Thoracic aorta (tissue), 2 donors: ENCODE measurements at places on chromosomes 3 and 15. TPM values are rescaled to one million over a fixed set of nuclear protein-coding genes. Genes with fewer than 3 reads are reported as not detected.

Gene ANKRD63
- not detected for total RNA-seq

Gene P2RY14
- 2.5 TPM for total RNA-seq

Gene RHOV
- total RNA-seq, result not detected

Gene VEPH1
- total RNA-seq, result not detected

Gene SPESP1
- total RNA-seq, result 2.7 TPM

Gene VGLL3
- total RNA-seq, result 80.0 TPM

Gene ACTC1
- total RNA-seq, result 47.7 TPM

Gene MAGI1
- total RNA-seq, result 48.2 TPM

Gene PLSCR5
- not detected for total RNA-seq

Gene GABRG3
- not detected for total RNA-seq

Gene RETNLB
- total RNA-seq, result not detected

Gene WDR93
- not detected for total RNA-seq

Gene IL20RB
- total RNA-seq, result 0.71 TPM

Gene INAFM2
- 79.2 TPM for total RNA-seq

Gene NOX5
- 0.92 TPM for total RNA-seq

Gene PARP9
- 31.8 TPM for total RNA-seq

Gene PDE12
- 20.6 TPM for total RNA-seq

Gene KBTBD13
- total RNA-seq, result 3.1 TPM

Gene TUSC7
- not detected for total RNA-seq

DNA sequence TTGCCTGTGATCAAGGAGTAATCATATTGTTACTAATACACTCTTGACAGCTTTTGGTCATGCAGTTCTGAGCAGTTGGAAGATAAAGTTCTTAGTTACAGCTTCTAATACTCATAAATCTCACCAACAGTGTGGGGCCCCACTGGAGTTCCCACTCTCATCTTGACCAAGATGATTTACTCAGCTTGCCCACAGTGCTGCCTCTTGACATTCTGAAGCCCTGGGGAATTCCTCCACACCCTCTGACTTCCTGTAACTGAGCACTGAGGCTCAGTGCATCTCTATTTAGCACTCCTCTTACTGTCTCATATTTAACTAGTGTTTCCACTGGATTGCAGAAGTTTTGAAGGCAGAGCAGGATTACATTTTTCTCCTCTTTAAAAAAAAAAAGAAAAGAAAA lies 1.9 kb upstream of the ARL6IP5 start:
- H3K27me3 ChIP-seq, result no peaks in the 10 kb centered on the region
- H3K36me3 ChIP-seq, result no peaks in the 10 kb centered on the region
- H3K4me1 ChIP-seq, result peaks cover 38% of the 10 kb centered on the region
- DNase-seq, result no peak
- peak overlapping the region; percentile 96 for H3K27ac ChIP-seq
- no peak overlapping the region for H3K4me3 ChIP-seq

GRCh38 chr15:90497376-90497775 lies 32.3 kb upstream of the CRTC3 start:
- H3K4me3 ChIP-seq, result no peak overlapping the region
- no peak overlapping the region for H3K27ac ChIP-seq
- H3K36me3 ChIP-seq, result peaks cover 57% of the 10 kb centered on the region
- H3K4me1 ChIP-seq, result no peaks in the 10 kb centered on the region
- DNase-seq, result no peak

GRCh38 chr3:30656624-30657141 lies 50.3 kb downstream of the TGFBR2 start:
- no peak overlapping the region for H3K4me3 ChIP-seq
- no peak for DNase-seq
- H3K27me3 ChIP-seq, result no peaks in the 10 kb centered on the region
- H3K27ac ChIP-seq, result peak overlapping the region; percentile 81

DNA sequence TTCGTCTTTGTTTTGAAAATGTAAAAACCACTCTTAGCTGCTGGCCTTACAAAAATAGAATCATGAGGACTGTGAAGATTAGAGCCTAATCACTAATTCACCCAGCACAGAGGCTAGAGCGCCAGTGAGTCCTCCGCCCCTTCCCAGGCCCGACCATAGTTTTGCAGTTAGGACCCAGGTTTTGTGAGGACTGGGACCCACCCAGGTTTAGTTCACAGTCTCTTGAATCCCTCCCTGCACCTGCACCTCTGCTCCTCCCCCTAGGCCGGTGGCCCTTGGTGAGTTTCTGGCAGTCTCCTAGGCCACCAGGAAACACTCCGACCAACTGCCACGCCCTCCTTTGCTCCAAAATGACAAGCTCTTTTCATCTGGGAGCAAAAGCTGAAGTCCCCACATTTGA lies 136.0 kb upstream of the CCDC54 start:
- peaks cover 51% of the 10 kb centered on the region for H3K4me1 ChIP-seq
- DNase-seq, result no peak
- H3K27ac ChIP-seq, result no peak overlapping the region
- no peaks in the 10 kb centered on the region for H3K36me3 ChIP-seq
- H3K4me3 ChIP-seq, result peak overlapping the region; percentile 95
- no peaks in the 10 kb centered on the region for H3K27me3 ChIP-seq

DNA sequence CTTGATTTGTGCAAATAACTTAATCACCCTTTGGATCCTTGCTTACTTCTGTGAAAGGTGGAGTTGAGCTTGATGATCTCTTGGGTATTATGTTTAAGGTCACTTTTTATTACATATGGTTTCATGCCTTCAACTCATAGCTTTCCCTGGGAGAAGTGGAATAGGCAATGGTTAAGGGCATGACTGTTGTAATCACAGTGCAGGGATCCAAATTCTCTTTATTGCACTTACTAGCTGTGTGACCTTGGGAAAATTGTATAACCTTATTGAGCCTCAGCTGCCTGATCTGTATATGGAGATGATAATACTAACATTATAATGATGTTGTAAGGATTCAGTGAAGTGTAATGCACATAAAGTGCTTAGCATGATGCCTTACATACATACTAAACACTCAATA lies 59.1 kb downstream of the PLCL2 start:
- no peak overlapping the region for H3K27ac ChIP-seq
- no peak overlapping the region for H3K4me3 ChIP-seq
- DNase-seq, result no peak
- peaks cover 20% of the 10 kb centered on the region for H3K4me1 ChIP-seq

DNA sequence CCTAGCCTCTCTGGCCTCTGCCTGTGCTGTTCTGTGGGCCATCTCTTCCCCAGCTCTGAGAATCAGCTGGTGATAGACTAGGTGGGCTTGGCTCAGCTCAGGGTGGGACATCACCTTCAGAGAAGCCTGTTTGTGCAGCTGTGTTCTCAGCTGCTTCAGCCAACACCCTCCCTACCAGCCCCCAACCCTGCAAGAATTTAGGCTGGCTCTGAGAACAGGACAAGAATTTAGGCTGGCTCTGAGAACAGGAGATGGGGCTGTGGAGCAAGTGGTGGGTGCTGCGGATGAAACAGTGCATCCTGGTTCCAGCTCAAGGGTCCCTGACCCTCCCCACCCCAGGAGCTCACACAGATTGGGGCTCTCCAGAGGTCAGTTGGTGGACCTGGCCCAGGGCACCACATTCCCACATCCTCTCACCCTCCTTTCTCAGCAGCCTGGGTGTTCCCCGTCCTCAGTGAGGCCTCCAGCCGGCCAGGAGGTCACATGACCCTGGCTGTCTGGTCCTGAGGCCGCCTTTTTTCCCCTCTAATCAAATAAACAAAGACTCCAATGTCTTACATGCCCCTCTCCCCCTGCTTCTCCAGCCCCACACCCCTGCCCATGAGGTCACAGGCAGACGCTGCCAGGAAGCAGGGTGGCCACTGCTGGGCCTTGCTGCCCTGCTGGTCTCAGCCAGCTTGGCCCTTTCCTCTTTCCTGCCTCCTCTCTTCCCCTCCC lies 14.9 kb downstream of the PLEKHO2 start:
- H3K27ac ChIP-seq, result peak overlapping the region; percentile 86
- no peaks in the 10 kb centered on the region for H3K27me3 ChIP-seq
- peaks cover 27% of the 10 kb centered on the region for H3K36me3 ChIP-seq
- H3K4me1 ChIP-seq, result peaks cover 57% of the 10 kb centered on the region

DNA sequence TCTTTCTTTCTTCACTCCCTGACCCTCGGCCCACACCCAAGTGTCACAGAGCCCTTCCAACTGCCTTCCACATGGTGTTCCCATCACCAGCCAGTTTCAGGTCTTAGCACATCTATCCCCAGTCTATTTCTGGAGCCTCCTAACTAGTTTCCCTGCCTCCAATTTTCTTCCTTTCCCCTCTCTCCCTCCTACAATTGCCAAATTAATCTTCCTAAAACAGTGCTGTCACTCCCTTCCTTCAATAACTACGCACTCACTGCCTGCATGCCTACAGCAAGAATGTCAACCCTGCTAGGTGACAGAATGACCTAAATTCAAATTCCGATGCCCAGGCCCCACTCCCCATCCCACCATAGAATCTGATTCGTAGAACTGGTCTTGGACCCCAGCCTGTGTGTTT lies 36.1 kb upstream of the CA12 start:
- no peak overlapping the region for H3K4me3 ChIP-seq
- no peaks in the 10 kb centered on the region for H3K36me3 ChIP-seq
- H3K27ac ChIP-seq, result no peak overlapping the region
- no peak for DNase-seq
- H3K4me1 ChIP-seq, result no peaks in the 10 kb centered on the region

- H3K27me3 ChIP-seq, result no peaks in the 10 kb centered on the region
- H3K4me3 ChIP-seq, result no peak overlapping the region
- H3K27ac ChIP-seq, result no peak overlapping the region
- DNase-seq, result no peak
- H3K36me3 ChIP-seq, result peaks cover 18% of the 10 kb centered on the region
- peaks cover 16% of the 10 kb centered on the region for H3K4me1 ChIP-seq
These were observed 5.2 kb downstream of the GLB1 start for GRCh38 chr3:33091746-33092145.

- H3K27me3 ChIP-seq, result no peaks in the 10 kb centered on the region
- DNase-seq, result no peak
- peaks cover 11% of the 10 kb centered on the region for H3K4me1 ChIP-seq
- no peak overlapping the region for H3K27ac ChIP-seq
- H3K36me3 ChIP-seq, result no peaks in the 10 kb centered on the region
These were observed 138.7 kb upstream of the TGFBR2 start for GRCh38 chr3:30467596-30468238.

GRCh38 chr3:172153335-172153861 lies 114.0 kb downstream of the FNDC3B start:
- H3K4me1 ChIP-seq, result peaks cover 77% of the 10 kb centered on the region
- H3K36me3 ChIP-seq, result no peaks in the 10 kb centered on the region
- H3K27me3 ChIP-seq, result no peaks in the 10 kb centered on the region
- H3K27ac ChIP-seq, result peak overlapping the region; percentile 85
- peak overlapping the region; percentile 45 for H3K4me3 ChIP-seq

GRCh38 chr3:134352031-134352671 lies 22.1 kb downstream of the AMOTL2 start:
- peak overlapping the region; percentile 26 for H3K27ac ChIP-seq
- H3K4me1 ChIP-seq, result peaks cover 59% of the 10 kb centered on the region
- no peak overlapping the region for H3K4me3 ChIP-seq
- DNase-seq, result no peak

DNA sequence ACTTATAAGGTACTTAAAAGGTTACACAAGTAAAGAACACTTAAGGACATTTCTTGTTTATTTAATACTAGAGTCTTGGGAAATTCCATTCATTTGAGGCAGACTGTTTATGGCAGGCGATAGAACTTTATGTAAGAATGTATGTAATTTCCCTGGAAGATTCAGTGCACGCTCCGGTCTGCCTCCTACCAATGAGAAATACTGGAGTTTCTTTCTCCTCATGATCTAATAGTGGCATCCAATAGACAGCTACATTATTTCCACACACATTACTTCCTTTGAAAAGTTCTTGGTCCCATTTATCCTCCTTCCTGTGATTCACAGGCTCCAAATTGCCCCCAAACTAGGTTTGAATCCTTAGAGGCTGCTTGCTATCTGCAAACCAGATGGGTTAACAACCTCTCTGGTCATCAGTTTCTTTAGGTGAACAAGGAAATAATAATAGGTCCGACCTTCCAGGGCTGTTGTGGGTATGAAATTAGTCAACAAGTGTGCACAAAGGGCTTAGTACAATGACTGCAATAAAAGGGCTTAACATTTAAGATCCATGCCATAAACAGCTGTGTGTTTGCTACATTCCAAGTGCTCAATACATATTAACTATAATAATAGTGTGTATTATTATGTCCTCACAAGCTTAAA lies 30.7 kb downstream of the EIF4E3 start:
- H3K4me1 ChIP-seq, result peaks cover 12% of the 10 kb centered on the region
- H3K27ac ChIP-seq, result no peak overlapping the region
- no peak for DNase-seq
- H3K4me3 ChIP-seq, result no peak overlapping the region
- no peaks in the 10 kb centered on the region for H3K27me3 ChIP-seq
- no peaks in the 10 kb centered on the region for H3K36me3 ChIP-seq

DNA sequence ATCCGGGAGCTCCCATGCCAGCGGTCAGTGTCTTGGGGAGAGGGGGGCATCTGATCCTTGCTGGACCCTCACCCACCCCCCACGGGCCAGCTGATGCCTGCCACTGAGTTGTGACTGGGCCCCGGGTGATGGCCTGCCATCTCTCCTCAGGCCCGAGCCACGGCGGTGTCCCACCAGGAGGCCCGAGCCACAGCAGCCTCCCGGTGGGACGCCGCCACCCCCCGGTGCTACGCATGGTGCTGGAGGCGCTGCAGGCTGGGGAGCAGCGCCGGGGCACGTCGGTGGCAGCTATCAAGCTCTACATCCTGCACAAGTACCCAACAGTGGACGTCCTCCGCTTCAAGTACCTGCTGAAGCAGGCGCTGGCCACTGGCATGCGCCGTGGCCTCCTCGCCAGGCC lies 4.3 kb downstream of the H1-8 start:
- no peaks in the 10 kb centered on the region for H3K27me3 ChIP-seq
- no peaks in the 10 kb centered on the region for H3K4me1 ChIP-seq
- H3K4me3 ChIP-seq, result no peak overlapping the region
- H3K27ac ChIP-seq, result no peak overlapping the region
- no peaks in the 10 kb centered on the region for H3K36me3 ChIP-seq

- H3K36me3 ChIP-seq, result no peaks in the 10 kb centered on the region
- no peak overlapping the region for H3K27ac ChIP-seq
- H3K4me3 ChIP-seq, result no peak overlapping the region
- DNase-seq, result no peak
- no peaks in the 10 kb centered on the region for H3K27me3 ChIP-seq
These were observed 14.2 kb upstream of the SUCNR1 start for GRCh38 chr3:151859233-151859673.

DNA sequence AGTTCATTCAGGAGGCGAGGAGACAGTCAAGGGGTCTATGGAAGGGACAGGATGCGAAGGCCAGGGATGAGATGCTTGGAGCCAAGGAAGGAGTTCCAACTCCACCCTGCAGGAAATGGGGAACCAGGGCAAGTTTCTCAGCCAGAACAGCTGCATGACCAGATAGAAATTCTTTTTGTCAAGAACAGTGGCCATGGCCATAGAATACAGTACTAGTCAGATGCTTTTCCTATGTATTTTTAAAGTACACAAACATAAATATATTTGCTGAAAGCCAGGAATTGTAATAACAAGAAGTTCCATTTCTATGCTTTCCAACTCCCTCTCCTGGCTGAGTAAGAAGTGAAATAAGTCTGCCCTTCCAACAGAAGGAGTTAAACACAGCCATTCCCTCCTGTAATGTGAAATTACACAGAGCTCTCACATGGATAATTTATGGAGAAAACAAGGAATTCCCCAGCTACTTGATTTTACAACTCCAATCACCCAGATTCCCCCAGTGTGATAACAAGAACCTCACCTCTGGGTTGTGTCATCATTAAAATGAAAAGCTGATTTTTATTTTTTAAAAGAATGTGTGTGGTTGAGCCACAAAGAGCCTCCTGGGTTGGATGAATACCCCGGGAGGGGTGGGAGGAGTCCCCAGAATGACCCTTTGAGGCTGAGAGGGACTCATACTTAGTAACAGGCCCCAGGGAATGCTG lies 124.6 kb upstream of the ARHGEF3 start:
- no peaks in the 10 kb centered on the region for H3K27me3 ChIP-seq
- no peak overlapping the region for H3K4me3 ChIP-seq
- peaks cover 22% of the 10 kb centered on the region for H3K4me1 ChIP-seq
- no peaks in the 10 kb centered on the region for H3K36me3 ChIP-seq
